ENCODE measurements at places on chromosomes 12 and 14.

- DNase-seq = no peak
Observed at GRCh38 chr14:75537071-75537470, 14.8 kb downstream of the BATF start.

GRCh38 chr12:42056130-42056529 is 88.5 kb downstream of the GXYLT1 start:
- DNase-seq = no peak

GRCh38 chr14:70018230-70018629 is 139.0 kb downstream of the SMOC1 start:
- no peak for DNase-seq

- no peak for DNase-seq
Observed at GRCh38 chr14:77041881-77042545, 13.5 kb upstream of the IRF2BPL start.

GRCh38 chr12:95733141-95733825 is 57.3 kb downstream of the NTN4 start:
- peak; percentile 64 for DNase-seq

DNA sequence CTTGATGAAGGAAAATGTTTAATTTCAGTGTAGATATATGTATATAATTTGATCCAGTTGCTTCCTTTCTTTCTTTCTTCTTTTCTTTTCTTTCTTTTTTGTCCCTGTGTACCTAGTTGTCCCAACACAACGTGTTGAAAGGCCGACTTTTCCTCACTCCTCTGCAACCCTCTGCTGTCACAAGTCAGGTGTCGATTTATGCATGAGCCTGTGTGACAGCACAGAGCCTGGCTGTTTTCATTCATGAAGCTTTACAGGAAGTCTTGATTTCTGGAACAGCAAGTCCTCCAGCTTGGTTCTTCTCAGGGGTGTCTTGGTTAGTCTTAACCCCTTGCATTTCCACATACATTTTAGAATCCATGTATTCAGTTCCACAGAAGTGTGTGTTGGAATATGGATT is 88.1 kb downstream of the PPP2R5C start:
- no peak for DNase-seq

DNA sequence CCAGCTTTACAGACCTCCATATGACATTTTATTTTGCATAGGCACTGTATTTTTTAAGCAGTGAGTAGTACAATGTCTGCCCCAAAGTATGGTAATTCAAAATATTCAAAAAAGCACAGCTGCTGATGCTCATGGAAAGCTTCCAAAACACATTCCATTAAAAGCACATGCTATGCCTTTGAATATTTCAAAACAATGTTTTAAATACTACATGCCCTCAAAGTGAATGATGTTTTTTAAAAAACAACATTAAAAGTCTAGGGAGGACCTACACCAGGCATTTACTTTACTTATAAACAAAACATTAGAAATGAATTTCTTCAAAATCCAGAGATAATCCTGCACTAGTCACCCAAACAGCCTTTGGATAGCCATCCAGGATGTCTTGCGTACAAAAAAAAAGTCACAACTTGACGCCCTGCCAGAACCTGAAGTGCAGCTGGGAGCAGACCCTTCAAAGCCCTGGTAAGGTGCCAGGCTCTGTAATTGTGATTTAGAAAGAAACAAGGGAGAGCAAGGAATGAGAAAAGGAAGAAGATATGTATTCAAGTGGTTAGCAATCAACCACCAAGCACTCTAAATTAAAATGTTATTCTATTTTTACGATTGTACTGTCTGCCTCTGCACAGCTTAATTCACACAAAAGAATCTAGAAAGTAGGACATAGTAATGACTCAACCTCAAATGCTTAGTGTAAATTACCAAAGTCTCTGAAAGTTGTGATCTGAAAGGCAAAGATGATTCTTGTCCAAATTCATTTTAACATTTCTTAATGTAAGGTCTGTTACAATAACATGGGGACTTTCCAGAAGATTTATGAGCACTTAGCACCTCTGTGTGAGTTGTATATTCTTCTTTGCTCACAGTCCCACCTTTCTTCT is 31.9 kb downstream of the CEP83 start:
- DNase-seq = no peak

DNA sequence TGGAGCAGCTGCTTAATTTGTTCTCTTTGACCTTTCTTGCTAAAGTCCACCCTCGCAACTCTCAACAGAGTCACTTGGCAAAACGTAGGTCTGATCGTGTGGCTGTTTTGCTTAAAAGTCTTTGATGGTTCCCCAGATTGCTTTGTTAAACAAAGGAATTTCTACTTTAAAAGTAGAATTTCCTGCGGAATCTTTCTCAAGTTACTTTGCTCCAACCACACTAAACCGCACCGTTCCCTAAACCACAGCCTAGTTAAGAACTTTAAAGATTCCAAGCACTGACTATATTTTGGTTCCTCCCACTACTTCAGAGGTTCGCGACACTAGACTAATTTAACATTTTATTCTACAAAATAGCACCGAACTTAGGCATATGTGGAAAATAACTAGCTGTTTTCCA is 114.8 kb upstream of the FGD4 start:
- no peak for DNase-seq

DNA sequence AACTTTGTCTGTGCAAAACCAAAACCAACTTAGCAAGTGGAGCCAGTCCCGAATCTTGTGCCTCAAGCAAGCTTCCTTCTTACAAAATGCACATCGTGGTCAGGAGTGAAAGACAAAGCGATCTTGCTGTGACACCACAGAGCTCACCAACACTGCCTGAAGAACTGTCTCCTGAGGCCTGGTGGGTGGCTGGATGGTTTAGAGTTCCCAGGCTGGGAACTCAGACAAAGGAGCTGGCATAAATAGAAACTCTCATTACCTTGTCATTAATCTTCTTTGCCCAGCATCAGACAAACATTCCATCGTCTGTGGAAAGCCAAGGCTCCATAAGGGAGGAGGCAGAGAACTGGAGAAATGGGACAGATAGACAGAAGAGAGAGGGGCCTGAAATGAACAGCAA is 144.8 kb downstream of the KCNA5 start:
- DNase-seq = no peak

- DNase-seq = no peak
Observed at GRCh38 chr12:105466231-105466900, 135.9 kb downstream of the C12orf75 start.

DNA sequence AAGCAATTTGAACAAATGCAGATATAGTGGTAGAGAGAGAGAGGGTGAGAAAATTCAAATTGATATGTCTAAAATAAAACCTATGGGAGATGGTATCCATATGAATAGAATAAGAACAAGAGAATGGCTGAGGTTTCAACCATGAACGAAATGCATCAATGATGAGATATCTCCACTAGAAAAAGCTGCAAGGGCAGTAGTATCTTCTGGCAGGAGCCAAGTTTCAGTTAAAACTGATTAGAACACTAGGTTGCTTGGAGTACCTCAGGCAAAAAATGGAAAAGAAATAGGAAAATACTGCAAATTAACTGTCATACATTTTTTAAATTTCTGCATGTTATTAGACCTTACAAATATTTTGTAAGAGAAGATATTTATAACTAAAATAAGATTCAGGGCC is 151.3 kb downstream of the ANKS1B start:
- DNase-seq = no peak

DNA sequence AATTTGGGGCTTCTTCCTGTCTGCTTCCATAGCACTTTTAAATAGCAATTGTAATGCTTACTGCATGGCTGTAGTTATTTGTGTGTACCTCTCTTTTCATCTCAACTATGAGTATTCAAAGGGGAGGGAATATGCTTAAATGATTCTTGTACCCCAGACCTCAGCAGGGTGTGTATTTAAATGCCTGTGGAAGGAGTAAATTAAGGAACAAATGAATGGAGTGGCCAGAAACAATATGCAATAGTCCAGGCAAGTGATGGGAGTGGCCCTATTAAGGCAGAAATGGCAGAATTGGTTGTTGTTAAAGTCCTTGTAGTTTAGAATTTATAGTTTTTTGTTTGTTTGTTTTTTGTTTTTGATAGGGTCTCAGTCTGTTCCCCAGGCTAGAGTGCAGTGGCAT is 1.5 kb downstream of the RAD51B start:
- no peak for DNase-seq

GRCh38 chr14:97644365-97644764 is 847.2 kb downstream of the VRK1 start:
- DNase-seq = no peak

DNA sequence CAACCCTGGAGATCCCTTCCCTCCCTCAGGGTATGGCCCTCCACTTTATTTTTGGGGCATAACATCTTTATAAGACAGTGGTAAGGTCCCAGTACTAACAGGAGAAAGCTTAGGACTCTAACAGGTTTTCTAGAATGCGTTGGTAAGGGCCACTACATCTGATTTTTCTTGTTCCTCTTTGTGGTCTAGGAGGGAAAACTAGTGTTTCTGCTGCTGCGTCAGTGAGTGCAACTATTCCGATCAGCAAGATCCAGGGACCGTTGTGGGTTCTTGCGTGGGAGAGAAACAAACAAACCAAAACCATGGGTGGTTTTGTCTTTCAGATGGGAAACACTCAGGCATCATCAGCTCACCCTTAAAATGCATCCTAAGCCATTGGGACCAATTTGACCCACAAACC is 123.6 kb upstream of the SLC16A7 start:
- no peak for DNase-seq

DNA sequence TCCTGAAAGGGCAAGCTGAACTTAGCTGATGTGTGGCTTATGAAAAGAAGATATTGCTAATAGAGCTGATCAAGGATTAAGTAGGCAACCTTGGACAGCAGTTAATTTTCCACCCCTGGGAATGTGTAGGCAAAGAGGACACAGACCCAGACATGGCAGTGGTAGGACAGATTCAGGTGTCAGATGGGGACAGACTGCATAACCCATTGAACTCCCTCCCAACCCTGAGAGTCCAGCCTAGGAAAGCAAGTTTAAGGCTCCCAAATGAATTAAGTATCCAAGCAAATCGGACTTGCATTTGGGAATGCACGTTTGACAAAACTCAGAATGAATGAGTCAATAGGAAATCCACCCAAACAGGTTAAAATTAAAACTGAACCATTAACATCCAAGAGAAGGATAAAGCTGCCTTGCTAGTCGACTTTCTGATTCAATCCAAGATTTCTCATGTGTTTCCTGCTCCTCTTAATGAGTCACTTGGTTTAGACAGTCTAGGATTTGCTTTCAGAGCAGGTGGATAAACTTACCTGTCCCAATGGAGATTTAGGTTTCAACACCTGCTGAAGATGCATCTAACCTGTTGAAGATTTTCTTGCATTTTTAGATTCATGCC is 385.4 kb downstream of the CCDC91 start:
- DNase-seq = no peak

DNA sequence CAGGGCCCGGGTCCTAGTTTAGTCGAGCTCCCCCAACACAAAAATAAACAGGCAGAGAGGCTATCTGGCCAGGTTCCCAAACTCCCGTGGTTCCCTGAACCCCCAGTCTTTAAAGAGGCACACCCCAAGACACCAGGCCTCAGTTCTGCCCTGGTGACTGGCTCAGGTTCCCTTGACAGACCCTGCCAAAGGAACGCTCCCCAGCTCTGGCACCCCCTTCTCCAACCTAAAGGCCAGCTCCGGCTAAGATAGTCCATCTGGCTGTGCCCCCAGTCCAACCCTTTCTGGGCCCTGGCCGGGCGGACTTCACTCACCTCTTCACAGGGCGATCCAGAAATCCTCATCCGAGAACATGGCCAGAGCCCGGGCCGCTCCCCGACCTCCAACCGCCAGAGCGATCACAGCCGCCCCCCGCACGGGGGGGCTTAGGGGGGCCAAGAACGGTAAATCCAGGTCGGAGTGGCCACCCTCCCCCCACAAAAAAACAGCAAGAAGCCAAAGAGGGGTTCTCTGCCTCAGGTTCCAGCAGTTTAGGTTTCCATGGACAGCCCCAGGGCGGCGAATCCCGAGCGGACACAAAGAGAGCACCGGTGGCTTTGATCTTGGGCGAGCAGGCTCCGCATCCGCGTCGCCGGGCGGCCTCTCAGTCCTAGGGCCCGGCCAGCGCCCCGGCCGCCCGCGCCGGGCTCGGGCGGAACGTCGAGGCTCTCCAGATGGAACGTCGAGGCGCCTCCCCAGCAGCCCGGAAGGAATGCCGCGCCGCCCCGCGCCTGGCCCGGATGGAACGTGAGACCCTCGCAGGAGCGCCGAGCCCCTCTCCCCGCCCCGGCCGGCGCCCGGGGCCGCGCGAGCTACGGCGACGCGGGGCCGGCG is 1.1 kb downstream of the KMT2D start:
- no peak for DNase-seq

DNA sequence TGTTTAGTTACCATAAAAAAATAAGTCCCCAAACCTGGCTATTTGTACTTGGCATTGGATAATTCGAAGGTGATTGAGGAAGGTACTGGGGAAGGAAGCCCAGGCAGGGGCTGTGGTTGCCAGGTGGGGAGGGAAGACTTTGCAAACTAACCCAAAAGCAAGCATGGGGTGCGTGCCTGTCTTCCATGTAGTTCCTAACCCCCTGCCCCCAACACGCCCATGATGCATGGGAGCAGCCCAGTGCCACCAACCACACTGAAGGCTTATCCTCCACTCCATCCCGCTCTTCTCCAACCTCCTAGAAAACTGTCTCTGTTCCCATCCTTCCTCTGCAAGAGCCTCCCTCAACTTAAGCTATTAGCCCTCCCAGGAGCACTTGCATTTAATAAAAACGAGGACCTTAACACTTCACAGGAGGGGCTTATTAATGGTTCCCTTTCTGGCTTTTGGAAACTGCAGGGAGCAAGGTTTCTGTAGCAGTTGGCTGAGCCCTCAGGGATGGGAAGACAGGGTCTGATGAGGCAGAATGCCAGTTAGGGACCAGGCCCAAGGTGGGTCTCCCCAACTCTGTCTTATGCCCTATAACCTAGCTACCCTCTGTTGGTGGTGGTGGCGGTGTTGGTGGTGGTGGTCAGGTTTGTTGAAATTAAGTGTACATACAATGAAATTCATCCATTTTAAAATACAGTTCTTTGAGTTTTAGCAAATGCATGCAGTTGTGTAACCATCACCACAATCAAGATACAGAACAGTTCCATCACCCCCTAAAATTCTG is 96.0 kb downstream of the ZFP36L1 start:
- no peak for DNase-seq

DNA sequence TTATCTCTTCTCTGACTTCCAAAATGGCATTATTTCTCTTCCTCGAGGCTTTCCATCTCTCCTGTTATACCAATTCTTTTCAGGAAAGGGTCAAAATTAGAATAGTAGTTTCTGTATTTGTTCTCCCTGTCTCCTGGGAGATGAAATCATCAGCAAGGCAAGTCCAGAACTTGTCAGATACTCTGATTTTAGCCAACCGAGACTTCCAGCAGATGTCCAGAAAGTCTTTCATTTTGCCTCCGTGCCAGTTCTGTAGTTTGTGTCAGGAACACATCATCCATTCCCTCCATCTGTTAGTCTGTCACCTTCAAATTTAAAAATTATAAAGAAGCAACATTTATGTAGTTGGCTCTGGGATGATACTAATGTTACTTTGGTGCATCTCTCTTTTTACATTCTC is 275.7 kb downstream of the CCDC59 start:
- DNase-seq = no peak

GRCh38 chr12:89352242-89352491 is 134 bp downstream of the DUSP6 start:
- no peak for DNase-seq

- DNase-seq = no peak
Observed at GRCh38 chr14:31945701-31946100, 131.4 kb upstream of the ARHGAP5 start.
